ENCODE measurements at places on chromosomes 5 and 9.

- DNase-seq = no peak
Observed at GRCh38 chr9:76090909-76091308, 200.4 kb downstream of the PCSK5 start.

GRCh38 chr9:129068110-129068509, 12.8 kb upstream of the DOLPP1 start:
- no peak for DNase-seq

DNA sequence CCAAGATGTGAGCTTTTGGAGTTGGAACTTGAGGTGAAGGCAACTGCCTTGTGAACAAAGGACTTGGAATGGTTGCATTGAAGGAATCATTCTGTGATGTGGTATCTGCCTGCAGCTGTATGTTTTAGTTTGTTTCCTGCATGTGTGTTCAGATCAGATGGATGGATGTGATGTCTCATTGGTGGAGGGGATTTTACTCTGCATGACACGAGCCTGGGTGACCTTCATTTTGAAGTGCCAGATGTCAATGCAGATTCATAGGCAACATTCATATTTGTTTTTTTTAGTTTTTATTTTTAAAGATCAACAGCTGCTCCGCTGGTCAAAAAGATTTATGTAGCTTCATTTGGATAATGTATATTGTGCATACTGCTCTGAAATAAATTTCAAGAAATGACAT, 13.5 kb downstream of the FBXL7 start:
- DNase-seq = no peak

GRCh38 chr5:87190687-87191086, 77.0 kb upstream of the RASA1 start:
- DNase-seq = no peak

DNA sequence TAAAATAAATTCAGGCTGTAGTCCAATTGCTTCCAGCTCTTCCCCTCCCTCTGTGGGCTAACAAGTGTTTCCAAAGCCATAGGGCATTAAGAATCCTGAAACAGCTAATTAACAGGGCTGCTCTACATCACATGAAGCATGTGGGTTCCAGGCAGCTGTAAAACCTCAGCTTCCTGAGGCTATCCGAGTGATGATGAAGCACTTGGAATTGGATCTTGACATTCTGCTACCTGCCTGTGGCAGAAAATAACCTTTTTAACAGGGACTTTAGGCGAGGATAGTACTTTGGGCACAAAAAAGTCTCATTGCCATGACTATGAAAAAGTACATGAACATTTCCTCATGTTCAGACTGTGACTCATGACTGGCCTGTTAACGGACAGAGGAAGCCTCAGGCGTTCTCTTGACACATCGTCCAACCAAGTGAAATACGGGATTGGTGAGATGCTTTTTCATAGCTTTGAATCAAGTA, 107.2 kb downstream of the PDE4D start:
- no peak for DNase-seq

DNA sequence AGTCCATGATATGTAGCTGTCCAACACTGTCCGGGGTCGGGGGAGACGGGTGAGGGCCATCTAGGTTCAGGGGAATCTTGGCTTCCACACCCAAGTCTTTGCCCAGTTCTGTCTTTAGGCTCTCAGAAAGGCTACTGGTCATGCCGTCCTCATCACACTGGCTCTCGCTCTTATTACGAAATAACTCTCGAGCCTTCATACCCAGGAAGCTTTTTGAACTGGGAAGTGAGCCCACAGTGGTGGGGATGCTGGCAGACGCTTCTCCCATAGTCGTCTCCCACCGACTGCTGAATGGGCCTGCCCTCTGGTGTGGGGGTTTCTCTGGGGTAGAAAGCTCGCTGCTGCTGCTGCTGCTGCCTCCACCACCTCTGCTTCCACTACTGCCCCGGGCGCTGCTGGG, 17.6 kb downstream of the SPACA9 start:
- no peak for DNase-seq

GRCh38 chr5:77003246-77003645, 27.0 kb upstream of the AGGF1 start:
- DNase-seq = no peak

DNA sequence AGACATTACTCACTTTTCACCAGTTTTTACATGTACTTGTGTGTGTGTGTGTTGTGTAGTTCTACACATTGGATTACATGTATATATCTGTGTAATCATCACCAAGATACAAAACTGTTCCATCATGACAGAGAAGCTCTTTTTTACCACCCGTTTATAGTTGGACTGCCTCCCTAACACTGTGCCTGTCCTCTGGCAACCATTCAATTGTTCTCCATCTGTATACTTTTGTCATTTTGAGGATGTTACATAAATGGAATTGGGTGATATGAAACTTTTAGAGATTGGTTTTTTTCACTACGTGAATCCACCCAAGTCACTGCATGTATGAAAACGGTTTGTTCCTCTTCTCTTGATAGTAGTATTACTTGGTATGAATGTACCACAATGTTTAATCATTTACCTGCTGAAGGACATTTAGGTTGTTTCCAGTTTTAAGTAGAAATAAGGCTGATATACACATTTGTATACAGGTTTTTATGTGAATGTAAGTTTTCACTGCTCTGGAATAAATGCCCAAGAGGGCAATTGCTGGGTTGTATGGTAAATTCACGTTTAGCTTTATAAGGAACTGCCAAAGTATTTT, 126.2 kb downstream of the MAPKAP1 start:
- no peak for DNase-seq

- DNase-seq = no peak
Observed at GRCh38 chr9:27749838-27750237, 176.6 kb upstream of the C9orf72 start.

GRCh38 chr9:137421838-137422603, 941 bp downstream of the EXD3 start:
- DNase-seq = no peak

- no peak for DNase-seq
Observed at GRCh38 chr5:91061094-91061493, 322.0 kb downstream of the ARRDC3 start.

- DNase-seq = no peak
Observed at GRCh38 chr5:117077142-117077541, 502.5 kb upstream of the SEMA6A start.

GRCh38 chr9:27765266-27766072, 192.2 kb upstream of the C9orf72 start:
- no peak for DNase-seq

DNA sequence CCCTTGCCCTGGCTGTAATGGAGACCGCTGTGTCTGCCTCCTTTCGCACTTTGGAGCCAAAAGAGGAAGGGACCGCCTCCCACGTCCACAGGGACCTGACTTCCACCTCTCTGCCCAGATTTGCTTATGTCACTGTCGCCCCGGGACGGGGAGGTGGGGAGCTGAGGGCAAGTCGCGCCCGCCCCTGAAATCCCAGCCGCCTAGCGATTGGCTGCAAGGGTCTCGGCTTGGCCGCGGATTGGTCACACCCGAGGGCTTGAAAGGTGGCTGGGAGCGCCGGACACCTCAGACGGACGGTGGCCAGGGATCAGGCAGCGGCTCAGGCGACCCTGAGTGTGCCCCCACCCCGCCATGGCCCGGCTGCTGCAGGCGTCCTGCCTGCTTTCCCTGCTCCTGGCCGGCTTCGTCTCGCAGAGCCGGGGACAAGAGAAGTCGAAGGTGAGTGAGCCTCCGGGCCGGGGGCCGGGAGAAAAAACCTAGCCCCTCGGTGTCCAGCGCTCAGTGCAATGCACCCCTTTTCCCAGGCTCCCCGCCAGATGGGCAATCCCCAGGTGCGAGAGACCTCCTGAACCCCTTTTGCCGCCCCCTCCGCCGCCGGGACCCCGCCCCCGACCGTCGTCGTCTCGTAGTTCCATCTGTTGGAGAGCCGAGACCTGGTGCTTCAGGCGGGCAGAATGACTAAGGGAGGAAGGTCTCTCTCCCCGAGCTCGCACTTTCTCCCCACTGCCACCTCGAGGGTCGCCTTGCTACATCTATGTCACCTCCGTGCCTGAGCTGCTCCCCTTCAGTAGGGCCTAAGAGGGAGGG, at the start of gene GPX3:
Gene GPX3 (plus strand): TSS at position 288 of the 807 bp plus-strand sequence. CDS start 64 bp downstream, at position 352.
- DNase-seq = no peak

- DNase-seq = no peak
Observed at GRCh38 chr9:16413509-16414016, 456.9 kb downstream of the BNC2 start.

GRCh38 chr9:79524266-79524665, 47.5 kb upstream of the TLE4 start:
- no peak for DNase-seq

DNA sequence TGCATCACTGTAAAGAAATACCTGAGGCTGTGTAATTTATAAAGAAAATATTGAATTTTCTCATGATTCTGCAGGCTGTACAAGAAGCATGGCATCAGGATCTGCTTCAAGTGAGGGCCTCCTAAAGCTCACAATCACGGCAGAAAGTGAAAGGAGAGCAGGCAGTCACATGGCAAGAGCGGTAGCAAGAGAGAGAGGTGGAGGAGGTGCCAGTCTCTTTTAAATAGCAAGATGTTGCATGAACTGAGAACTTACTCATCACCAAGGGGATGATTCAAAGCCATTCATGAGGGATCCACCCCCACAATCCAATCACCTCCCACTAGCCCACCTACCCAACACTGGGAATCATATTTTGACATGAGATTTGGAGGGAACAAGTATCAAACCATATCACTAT, 184.5 kb upstream of the PAPPA start:
- no peak for DNase-seq

- DNase-seq = no peak
Observed at GRCh38 chr9:98573749-98574278, 134.9 kb downstream of the GABBR2 start.

DNA sequence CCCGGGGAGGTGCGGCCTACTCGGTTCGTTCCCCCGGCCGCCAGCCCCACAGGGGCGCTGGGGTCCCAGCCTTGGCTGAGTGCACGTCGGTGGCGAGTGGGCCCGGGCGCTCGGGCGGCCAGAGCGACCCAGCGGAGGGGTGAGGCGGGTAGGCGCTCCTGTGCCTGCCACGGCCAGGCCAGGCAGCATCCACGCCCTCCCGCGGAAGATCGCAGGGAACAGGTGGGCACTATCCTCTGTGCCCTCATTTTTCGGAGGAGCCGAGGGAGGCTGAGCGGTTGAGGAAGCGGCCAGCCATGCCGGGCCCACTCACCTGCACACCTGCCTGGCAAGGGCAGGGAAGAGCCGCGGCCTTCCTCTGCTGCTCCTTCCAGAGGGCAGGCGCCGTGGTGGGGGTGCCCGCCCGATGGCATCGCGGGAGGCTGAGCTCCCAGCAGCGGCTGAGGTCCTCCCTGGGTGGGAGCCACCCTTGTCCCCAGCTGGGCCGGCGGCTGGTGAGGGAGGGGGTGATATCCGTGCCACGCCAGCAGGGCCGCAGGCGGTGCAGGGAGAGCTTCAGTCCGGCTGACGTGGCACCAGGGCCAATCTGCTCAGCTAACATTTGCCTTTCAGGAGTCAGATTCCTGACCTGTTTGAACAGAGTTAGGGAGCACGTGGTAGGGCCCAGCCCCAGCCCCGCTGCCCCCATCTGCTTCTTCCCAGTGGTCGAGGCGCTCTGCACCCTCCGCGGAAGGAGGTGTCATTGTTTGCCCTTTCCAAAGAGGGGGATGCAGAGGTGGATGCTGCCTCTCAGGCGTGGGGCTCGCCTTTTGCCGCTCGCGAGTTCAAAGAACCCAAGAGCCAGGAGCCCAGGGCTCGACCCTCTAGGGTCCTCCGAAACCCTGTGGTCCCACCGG, 1.6 kb upstream of the SEC16A start:
- DNase-seq = no peak
